ENCODE measurements at places on chromosomes 11 and 22.

DNA sequence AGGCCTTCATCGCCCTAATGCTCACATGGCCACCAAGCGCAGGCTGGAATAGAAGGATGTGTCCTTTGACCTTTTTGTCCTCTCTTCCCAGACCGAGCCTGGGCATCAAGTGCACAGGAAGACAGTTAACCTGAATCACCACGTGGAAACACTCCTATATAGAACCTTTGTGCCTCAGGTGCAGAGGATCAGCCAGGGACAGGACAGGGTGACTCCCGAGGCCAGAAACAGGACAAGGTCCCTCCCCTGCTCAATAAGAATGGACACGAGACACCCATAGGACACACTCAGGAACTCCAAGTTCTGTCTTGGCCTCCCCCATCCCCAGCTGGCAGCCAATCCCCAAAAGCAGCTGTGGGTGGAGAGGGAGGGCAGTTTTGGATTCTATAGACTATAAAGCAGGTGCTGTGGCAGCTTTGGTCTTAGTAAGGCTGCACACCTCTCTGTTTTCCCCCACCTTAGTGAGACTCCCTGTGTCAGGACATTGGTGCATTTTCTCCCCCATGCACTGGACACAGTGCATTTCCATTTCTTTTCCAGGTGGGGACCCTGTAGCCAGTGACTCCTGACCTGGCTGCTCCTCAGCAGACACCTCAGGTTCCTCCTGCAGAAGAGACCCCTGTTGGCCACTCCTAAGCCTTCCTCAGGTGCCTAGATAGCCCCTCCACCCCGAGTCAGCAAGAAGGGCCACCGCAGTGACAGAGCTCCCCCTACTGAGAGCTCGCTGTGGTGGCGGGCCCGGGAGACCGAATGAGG is 43.6 kb upstream of the POU2AF1 start:
- DNase-seq, result peak; percentile 76

GRCh38 chr11:47667135-47667534 is 24.8 kb upstream of the MTCH2 start:
- no peak for DNase-seq

DNA sequence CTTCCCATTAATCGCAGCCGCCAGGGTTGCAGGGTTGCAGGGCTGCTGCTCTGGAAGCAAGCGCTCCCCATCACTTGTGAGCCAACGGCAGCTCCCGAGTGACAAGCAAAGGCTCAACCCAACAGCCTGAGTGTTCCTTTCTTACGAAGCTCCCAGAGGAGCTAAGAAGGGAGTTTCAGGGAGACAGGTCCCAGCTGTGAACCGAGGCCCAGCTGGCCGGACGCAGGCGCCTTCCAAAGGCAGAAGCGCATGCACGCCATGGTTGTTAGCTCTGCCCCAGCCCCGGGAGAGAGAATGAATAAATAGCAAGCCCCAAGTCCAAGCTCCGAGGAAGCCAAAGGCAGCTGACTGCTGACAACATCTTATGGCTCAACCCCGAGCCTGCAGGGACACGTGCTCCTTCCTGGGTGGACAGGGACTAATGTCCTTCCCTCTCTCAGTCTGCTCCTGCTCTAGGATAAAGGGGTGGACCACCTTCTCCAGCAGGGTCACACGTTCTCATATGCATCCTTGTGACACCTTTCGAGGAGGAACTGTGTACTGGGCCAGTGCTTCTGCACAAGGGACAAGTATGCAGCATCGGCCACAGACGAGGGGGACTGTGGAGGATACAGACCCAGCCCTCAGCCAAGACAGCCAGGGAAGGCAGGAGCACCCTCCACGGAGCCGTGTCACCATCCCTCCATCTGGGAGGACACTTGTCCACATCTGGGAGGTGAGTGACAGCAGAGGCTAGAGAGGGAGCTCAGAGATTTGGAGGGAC is 29.9 kb downstream of the SHANK2 start:
- DNase-seq, result no peak

GRCh38 chr22:38762551-38762983 is 6.8 kb upstream of the SUN2 start:
- no peak for DNase-seq

DNA sequence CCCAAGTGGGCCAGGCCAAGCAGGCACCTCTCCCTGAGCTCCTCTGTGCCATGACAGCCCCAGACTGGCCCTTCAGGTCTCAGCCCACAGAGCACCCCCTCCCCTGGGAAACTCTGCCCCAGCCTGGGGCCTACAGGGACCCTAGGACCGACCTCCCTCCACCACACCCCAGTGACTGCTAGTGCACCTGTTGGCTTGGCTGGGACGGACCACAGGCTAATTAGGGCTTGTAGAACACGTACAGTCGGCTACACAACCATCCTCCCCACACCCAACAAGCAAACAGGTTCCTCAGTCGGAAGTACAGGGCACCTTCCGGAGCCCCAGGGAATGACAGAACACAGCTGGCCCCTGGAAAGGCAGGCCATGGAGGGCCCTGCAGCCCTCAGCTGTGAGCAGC is 4.3 kb downstream of the SBF1 start:
- no peak for DNase-seq

GRCh38 chr11:121887976-121888557 is 227.9 kb downstream of the BLID start:
- DNase-seq, result no peak

DNA sequence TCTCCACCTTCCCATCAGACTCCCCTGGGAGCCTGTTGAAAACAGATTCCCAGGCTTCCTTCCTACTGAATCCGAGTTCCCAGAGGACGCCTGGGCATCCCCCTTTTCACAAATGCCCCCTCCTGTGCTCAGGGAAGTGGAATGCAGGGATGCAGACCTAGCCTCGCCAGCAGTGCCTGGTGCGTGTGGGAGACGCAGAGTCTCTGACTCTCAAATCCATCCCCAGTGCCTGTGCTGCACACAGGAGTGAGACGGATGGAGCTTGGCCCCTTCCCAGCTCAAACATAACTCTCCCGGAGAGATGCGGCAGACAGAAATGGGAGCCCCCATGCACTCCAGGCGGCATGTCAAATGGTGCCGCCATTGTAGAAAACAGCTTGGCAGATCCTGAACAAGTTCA is 62.6 kb downstream of the CTTN start:
- no peak for DNase-seq

DNA sequence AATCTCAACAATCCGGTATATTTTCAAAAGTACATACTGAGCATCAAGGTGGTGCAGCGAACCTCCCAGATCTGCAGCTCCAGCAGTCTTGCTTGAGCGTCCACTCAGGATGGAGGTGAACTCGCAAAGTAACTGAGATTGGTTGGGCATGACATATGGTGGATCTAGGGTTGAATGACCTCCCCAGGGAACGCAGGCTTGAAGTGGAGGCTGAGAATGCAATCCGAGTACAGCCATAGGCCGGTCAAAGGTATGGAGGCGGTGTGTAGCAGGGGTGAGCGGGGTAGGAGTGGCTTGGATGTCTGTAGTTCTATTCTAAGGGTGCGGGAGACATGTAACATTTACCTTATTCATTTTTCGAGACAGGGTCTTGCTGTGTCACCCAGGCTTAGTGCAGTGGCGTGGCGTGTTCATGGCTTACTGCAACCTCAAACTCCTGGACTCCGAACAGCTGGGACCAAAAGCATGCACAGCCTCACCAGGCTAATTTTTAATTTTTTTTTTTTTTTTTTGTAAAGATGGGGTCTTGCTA is 631 bp upstream of the C22orf39 start:
- peak; percentile 75 for DNase-seq

GRCh38 chr22:46673662-46674236 is 53.6 kb downstream of the GRAMD4 start:
- no peak for DNase-seq

- DNase-seq, result peak; percentile 79
Observed at GRCh38 chr11:66429983-66430602, 8.6 kb downstream of the MRPL11 start.

- no peak for DNase-seq
Observed at GRCh38 chr11:127806501-127806900, 780.9 kb downstream of the ETS1 start.

DNA sequence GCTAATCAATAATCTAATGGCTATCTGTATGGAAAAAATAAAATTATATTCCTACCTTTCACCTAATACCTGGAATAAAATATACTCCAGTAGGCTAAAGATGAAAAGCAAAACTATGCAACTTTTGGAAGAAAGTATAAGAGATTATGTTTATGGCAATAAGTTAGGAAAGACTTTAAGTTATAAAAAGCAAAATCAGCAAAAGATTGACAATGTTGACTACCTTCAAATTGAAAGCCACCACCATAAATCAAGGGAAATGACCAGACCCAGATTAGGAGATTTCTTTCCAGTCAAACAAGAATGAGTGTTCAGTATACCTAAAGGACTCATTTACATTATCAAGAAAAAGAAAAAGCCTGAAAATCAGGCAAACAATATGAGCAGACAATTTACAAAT is 159.1 kb upstream of the ZBED5 start:
- no peak for DNase-seq

GRCh38 chr22:35900483-35901168 is 128.0 kb downstream of the RBFOX2 start:
- DNase-seq, result no peak

DNA sequence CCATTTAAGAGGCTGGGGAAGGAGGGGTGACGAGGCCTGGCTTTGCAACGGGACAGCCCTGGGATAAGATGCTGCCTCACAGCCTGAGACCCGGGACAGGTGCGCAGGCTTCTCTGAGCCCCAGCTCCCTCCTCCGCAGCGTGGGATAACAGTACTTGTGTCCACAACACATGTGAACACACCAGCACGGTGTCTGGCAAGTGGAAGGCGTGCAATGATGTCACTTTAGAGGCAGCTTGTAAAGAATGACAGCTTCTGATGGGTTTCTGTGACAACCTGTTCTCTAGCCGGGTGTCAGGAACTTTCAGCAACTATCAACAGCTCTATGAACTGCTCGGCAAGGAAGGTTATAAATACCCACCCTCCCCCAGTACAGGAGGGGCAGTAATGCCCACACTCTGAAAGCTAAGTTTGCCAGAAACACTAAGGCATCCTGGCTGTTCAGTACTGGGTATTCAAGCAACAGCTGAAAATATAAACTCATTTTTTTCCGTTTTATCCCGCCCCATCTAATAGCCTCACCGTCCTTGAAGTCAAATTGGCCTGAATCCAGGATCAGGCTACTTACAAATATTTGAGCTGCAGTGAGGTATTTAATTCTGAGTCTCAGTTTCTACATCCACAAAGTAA is 59.7 kb downstream of the MYH9 start:
- DNase-seq, result no peak

GRCh38 chr11:26780376-26781085 is 58.7 kb upstream of the SLC5A12 start:
- no peak for DNase-seq

- no peak for DNase-seq
Observed at GRCh38 chr11:126114486-126115126, 51.9 kb upstream of the CDON start.
